ENCODE measurements at places on chromosomes 13 and 19.

- no peak for DNase-seq
These were observed 45.4 kb upstream of the MYCBP2 start for GRCh38 chr13:77372275-77372674.

DNA sequence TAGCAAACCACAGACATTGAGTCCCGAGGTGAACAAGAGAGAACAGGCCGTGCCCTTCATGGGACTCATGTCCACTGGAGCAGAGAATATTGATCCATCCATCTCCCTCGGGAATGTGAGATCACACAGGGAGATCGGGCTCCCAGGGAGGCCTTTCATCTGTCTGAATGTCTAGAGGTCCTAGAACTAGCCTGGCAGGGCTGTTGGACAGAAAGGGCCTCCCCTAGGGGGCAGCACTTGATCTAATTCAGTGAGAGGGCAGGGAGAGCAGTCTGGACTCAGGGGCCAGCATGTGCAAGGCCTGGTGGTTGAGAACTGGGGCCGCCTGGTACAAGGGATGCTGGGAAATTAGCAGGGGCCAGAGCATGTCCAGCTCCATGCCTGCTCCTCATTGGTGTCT, 4.3 kb downstream of the RUVBL2 start:
- no peak for DNase-seq

DNA sequence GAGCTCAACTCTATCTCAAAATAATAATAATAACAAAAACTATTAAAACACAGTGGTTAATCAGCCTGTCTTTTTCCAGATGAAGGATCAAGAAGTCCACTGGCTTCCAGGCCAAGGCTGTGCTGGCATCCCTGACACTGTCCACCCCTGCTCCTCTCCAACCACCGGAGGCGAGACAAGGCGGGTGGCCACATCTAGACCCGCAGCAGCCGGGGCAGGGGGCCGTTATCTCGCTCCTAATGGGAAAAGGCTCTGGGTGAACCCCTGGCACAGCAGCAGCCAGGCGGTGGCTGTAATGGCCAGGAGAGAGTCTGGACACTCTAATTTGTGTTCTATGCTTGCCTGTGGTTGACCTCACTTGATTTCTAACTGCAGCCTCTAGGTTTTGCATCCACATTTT, 158.0 kb upstream of the SOX1 start:
- DNase-seq, result no peak

- no peak for DNase-seq
These were observed 61.0 kb downstream of the STK24 start for GRCh38 chr13:98515818-98516465.

DNA sequence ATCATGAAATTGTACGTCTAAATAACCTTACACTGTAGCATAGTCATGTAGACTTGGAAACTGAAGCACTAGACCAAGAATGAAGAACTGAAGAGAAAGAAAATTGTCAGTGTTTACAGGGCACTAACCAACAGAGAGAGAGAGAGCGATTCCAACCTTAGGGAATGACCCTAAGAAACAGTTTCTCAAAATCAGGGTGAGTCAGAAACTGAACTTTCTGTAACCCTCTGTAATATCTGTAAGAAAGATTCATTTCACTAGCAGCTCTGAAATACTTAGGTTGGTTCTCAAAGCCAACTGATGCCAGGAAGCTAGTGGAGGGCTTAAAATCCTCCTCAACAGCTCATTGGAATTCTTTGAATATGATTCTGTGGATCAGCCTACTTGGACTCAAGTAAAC, 936.9 kb downstream of the EFNB2 start:
- DNase-seq, result no peak

DNA sequence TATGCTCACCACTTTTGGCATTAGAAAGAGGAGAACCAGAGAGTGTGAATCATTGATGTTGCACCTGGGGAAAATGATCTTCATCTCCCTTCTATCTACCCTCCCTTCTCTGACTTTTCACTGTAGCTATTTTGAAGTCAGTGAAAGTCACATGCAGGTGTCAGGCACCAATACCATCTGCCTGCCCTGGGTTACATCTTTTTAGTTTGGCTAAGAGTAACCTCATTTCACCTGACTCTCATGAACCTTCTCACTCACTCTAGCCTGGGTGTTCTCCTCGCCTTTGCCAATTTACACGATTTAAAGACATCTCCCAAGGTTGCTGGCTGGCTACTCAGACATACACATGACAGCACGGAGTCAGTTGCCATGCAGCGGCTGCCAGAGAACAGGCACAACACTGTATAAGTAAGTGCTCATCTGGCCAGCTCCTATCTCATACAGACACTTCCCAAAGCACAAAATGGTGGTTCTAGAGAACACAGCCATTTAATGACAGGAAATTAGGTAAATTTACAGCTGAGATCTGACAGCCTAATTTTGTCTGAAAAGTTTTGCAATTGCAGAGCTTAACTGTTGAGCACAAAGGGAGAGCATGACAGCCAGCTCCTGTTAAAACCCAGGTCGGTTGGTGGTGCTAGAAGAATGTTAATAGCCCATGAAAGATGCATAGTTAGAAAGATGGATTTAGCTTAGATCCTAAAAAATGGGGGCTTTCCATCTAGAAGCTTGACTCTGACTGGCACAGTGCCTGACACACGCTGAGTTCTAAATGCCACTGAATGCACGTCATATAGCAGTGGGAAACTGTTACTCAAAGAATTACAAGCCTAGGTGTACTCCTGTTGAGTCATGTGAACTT, 32.5 kb downstream of the LCP1 start:
- no peak for DNase-seq

DNA sequence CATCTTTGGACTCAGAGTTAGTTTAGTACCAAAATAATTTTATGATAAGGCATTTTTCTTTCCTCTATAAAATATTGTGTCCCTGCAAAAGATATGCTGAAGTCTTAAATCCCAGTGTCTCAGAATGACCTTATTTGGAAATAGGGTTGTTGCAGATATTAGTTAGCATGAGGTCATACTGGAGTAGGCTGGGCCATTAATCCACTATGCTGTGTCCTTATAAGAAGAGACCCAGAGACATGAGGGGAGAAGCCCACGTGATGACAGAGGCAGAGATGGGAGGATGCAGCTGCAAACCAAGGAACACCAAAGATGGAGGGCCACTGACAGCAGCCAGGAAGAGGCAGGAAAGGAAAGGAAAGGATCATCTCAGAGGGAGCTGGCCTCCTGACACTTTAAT, 6.4 kb downstream of the POGLUT2 start:
- no peak for DNase-seq

- DNase-seq, result no peak
These were observed 121.4 kb downstream of the ENOX1 start for GRCh38 chr13:43665388-43665787.

DNA sequence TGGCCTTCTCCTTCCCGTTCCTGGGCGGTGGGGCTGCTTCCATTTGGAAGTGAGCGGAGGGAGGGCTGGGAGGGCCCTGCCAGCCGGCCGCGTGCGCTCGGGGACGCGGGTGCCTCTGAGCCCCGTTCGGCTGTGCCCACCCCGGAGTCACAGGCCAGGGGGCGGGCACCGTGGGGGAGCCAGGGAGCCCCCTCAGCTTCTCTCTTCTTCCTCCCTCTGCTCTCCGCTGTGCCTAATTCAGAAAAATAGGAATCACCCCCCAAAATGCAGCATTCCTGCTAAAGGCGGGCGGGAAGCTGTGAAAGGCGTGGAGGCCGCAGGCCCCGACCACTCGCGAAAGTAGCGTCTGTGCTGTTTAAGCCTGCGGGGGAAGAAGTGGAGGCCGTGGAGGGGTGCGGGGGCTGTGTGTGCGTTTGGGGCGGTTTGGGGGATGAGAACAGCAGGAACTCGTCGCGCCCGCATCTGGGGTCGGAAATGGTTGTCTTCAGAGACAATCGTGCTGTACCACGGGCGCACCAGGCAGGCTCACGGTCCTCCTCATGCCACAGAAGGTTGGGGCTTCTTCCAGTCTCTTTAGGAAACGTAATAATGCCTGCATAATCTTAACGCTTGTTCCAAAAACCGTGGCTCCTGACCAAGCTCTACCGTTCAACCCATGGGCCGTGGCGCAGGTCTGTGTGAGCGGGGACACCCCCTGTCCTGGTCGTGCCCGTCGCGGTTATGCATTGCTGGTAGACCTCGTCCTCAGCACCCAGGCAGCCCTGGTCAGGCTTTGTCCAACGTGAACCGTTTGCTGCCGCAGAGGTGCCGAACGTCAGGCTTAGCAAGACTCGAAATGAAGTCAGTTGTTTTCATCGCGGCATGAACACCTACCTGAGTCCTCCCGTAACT, 110.4 kb upstream of the SOX1 start:
- DNase-seq, result no peak
